ENCODE measurements at places on chromosomes 2 and 18.

DNA sequence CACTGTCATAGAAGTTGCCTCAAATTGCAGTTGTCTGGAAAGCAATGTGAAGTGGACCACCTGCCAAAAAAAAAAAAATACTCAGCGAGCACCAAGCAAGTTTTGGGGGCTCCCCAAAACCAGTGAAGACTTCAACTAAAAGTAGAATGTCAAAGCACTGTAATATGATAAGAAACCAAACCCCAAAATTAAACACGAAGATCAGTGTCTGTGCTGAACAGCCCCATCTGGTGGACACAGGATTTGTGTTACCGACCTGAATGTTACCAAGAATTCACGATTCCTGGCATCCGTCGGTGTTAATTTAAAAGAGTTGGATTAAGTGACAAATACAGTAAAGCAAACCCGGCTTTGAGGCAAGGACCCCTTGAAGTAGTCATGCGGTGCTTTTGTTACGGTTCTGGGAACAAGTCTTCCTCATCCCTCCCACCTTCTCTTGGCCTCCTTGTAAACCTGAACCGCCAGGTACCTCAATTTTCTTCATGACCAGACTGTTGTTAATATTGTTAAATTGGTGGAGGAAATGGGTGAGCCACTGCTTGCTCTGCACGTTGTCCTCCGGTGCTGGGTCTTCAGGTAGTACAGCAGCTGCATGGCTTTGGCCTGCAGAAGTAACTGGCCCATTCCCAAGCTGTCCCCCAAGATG, 31.3 kb upstream of the SSB start:
- no peak for DNase-seq

GRCh38 chr2:144560251-144560650, 40.3 kb upstream of the ZEB2 start:
- no peak for DNase-seq

DNA sequence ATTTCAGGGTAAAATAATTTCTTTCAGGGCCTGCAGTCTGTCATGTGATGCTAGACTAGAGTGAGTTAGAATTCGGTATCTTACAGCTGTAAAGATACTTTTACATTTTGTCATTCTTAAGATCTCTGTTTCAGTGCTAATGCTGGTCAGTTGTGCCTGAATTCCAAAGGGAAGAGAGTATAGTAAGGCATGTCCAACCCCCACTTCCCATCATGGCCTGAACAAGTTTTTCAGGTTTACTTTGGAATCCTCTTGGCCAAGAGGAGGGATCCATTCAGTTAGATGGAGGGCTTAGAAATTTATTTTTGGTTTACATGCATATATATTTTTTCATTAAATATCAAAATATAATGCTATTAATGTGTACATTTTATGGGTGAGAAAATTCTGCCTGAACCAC, 596.6 kb downstream of the XIRP2 start:
- DNase-seq: no peak

DNA sequence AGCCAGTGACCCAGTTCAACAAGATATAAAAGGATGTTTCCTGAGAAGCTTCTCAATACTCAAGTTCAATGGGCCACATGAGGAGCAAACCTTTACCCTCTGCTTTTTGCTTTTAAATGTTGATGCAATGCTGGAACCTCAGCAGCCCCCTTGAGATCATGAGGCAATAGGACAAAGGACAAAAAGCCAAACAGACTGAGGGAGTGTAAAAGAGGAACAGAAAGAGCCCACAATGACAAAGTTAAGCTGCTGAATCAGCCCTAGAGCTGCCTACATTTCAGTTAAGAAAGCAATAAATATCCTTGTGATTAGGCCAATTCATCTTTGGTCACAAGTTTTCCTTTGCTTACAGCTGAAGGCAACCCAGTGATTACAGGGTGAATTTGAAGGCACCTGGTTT, 76.9 kb downstream of the MRO start:
- DNase-seq: no peak

DNA sequence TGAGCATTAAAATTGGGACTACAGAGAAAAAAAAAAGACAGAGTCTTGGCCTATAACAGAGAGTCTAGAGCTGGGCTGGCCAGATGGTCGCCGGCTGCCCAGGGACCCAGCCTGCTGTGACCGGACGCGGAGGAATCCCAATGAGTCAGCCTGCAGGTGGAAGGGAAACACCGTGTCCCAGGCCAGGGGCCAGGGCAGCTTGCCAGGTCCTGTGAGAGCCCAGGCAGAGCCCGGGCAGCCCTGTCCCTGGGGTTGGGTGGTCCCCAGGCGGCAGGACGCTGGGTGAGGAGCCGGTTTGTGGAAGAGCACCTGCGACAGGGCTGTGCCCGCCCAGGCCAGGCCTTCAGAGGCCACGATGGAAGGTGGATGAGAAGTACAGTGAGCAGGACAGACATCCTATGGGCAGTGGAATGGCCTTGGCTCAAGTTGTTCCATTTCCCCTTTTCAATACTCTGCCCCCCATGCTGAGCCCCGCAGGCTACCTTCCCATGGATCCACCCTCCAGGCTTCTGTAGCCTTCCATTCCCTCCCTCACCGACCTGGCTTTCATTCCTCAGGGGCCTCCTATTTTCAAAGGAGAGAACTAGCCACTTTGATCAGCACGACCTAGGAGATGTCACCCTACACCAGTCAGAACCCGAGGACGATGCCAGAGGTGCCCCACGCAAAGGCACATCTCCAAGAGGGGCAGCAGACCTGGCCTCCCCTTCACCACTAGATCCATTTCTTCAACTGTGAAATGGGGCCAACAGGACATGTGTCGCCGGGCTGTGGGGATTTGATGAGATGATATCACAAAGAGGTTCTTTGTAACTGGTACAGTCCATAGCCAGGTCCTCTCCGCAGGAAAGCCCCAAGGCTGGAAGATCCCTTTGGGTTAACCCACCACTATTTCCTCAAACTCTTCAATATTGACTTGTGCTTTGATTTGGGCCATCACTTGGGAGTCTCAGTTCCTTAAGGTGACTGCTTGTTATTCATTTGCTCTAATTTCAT, 87.5 kb downstream of the POLR1A start:
- DNase-seq: no peak

GRCh38 chr2:133421516-133422324, 146.5 kb downstream of the NCKAP5 start:
- DNase-seq: no peak

GRCh38 chr2:38064801-38065501, 11.0 kb downstream of the CYP1B1 start:
- no peak for DNase-seq

DNA sequence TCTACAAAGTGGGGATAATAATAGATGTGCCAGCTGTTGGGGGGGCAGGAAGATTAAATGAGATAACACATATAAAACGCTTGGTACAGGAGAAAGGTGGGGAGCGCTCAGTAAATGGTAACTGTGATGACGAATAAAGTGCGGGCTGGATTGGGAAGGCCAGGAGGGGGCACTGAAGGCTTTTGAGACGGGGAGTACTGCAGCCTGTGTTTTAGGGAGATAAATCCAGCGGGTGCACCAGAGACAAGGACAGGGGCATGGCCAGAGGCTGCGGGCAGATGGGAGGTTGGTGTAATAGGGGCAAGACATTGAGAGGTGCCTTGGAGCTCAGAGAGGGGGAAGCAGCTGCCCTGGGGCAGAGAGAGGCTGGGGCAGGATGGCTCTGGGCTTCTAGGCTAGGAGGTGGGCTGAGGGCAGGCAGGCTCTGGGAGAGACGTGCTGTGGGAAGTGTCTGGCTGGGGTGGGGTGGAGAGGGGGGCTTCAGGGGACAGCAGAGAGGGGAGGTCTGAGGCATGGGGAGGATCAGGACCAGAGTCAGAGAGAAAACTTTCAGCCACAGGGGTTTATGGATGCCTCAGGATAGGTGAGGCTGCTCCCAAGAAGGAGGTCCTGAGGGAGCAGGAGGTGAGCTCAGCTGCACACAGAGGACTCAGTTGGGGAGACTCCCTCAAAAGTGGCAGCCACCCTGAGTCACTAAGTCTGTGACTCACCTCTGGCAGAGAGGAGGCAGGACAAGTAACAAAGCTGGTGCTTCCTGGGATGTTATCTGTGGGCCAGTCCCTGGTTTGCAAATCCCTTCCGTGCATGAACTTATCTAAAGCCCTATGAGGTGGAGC, 18.8 kb downstream of the TEX44 start:
- peak; percentile 92 for DNase-seq

GRCh38 chr2:19027626-19028025, 330.8 kb downstream of the OSR1 start:
- no peak for DNase-seq

GRCh38 chr2:72144274-72144631, 3.4 kb downstream of the CYP26B1 start:
- no peak for DNase-seq

- no peak for DNase-seq
Measured at GRCh38 chr2:106165029-106165428, 29.1 kb downstream of the UXS1 start.

- DNase-seq: no peak
Measured at GRCh38 chr2:39160982-39161381, 40.1 kb upstream of the SOS1 start.

GRCh38 chr2:46831051-46831868, 84.3 kb downstream of the MCFD2 start:
- DNase-seq: no peak

GRCh38 chr2:74685408-74685807, 31.4 kb downstream of the SEMA4F start:
- no peak for DNase-seq

- no peak for DNase-seq
Measured at GRCh38 chr2:157840568-157841156, 35.5 kb downstream of the ACVR1 start.

DNA sequence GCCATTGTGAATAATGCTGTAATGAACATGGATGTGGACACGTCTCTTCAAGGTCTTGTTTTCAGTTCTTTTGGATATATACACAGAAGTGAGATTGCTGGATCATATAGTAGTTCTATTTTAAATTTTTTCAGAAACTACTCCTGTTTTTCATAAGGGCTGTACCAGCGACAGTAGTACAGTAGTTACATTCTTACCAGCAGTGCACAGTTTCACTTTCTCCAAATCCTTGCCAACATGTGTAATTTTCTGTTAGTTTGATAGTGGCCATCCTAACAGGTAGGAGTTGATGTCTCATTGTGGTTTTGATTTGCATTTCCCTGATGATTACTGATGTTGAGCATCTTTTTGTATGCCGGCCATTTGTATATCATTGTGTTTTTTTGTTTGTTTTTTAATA, 81.7 kb downstream of the EPC2 start:
- no peak for DNase-seq

- no peak for DNase-seq
Measured at GRCh38 chr2:29724282-29724681, 197.1 kb downstream of the ALK start.

DNA sequence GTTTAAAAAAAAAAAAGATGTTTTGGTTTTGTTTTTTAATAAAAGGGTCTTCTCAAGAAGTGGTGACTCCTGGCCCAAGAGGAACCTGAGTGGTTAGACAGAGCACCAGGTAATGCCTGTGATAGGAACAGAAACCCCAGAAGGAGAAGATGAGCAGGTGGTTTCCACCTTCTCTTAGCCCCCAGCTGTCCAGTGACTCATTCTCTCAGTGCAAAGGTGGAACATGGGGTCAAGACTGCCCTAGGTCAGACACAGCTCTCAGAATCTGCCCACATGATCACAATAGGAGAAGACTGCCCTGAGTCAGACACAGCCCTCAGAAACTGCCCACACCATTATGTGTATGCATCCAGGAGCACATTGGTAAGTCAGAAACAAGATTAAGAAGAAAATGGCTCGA, 61.8 kb downstream of the TBC1D8 start:
- DNase-seq: no peak

DNA sequence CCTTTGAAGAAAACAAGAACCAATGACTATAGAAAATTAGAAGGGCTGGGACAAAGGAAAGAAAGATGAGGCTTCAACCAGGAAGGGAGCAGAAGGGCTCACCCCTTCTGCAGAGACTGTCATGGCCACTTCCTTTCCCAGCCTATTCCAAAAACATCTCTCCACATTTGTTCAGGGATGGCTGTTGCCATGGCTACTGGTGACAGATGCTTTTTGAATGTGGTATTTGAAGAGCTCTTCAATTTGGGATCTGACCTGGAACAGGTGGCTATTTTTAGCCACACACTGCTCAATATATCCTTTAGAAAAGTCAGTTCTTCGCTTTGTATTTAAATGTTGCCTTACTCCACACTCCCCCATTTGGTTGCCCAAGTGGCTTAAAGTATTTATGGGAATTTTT, 64.1 kb upstream of the LCLAT1 start:
- no peak for DNase-seq

GRCh38 chr2:191979221-191979730, 132.4 kb upstream of the CAVIN2 start:
- no peak for DNase-seq

- DNase-seq: no peak
Measured at GRCh38 chr18:42929857-42930256, 185.6 kb downstream of the RIT2 start.

DNA sequence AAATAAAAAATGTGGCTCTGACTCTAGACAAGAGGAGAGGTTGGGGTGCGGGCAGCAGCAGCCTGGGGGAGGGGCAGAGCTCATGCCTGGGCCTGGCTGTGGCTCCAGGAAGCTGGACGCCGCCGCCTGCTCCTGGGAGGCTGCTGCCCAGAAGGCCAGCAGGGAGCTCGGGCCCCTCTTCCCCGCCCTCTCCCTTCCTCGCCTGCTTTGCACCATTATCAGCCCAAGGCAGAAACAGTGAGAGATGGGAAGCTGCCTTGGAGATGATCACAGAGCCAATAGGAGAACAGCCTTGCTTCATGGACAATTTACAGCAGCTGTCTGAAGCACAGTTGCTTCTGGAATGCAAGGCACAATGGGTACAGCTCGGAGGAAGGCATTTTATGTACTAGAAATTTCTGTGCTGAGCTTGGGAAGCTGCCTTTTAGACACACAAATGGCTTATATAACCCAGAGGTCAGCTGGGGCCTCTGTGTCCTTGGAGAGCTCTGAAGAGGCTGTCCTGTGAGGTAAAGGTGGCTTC, 55.3 kb upstream of the AFF3 start:
- DNase-seq: no peak

All from keratinocyte (primary cell).